ENCODE measurements at places on chromosomes 3 and 15.

- DNase-seq, result no peak
Measured at GRCh38 chr3:186219211-186219638, 110.3 kb upstream of the ETV5 start.

- no peak for DNase-seq
Measured at GRCh38 chr15:68512598-68512997, 66.2 kb upstream of the CORO2B start.

DNA sequence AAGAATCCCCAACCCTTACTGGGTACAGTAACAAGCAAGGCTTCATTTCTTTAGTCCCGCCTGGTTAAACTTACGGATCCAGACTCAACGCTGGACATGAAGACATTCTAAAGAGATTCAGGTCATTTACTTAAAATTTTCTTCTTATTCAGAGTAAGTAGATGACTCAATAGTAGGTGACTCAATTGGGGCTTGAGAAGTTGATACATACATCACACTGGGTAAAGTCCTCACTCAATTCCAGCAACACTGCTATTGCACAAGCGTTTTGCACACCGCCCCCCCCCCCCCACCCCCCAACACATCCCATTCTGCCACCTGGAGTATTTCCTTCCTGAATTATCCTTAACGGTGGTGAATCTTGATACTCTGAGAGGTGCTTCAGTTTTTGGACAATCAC is 610.0 kb downstream of the FOXP1 start:
- DNase-seq, result no peak

DNA sequence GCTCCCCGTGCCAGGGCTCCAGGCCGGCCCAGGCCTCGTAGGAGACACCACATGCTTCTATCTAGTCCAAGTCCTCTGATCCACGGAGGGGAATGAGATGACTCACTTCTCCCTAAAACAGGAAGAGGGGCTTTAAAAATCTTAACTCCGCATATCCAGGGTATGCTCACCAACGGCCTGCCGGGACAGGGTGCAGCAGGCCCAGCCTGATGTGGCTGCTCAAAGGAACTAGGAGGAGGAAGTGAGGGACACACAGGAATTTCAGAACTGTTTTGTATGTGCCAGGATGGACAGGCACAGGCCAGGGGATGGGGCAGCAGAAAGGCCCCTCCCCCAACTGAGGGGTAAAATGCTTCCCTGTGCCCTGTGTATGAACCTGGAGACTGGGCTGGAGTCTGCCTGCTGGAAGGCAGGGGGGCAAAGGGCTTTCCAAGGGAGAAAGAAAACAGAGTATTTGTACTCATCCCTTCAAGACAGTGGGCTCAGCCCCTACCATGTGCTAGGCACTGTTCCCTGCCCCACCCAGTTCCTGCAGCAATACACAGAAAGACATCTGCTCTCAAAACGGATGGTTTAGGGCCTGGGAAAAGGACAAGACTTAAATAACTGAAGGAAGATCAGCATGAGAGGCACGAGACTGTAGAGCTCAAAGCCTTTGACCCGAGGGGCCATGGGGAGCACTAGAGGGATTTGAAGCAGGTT is 22.1 kb downstream of the CHDH start:
- no peak for DNase-seq

DNA sequence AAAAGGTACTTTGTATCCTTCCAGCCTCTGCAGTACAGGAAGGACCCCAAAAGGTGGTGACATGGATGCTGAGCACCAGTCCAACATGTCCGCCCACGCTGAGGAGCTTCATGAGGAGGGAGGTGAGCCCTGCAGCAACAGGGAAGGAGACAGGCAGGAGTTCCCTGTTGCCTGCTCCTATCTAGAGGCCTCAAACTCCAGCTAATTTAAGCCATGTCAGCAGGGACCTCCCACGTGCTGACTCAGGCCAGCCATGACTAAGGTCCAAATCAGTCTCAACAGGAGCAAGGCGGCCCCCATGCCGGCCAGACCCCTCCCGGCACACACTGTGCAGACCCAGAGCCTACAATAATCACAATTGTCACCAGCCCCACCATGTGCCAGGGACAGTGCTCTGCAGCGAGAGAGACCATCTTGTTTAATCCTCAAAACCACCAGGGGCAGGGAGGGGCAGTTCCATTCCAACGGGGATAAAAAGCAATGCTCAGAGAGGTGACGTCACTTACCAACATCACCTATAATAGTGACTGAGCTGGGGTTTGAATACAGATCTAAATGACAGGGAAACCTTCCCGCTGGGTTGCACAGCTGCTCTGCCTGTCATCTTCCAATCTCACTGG is 54.5 kb upstream of the GATA2 start:
- no peak for DNase-seq

GRCh38 chr3:147113293-147114044 is 292.9 kb downstream of the ZIC4 start:
- no peak for DNase-seq

GRCh38 chr15:41659855-41660234 is 360 bp upstream of the MGA start:
- no peak for DNase-seq

GRCh38 chr15:87741350-87741749 is 515.2 kb downstream of the NTRK3 start:
- no peak for DNase-seq

GRCh38 chr3:80368616-80369015 is 600.8 kb upstream of the ROBO1 start:
- no peak for DNase-seq

- DNase-seq, result no peak
Measured at GRCh38 chr3:115098354-115099073, 48.6 kb downstream of the ZBTB20 start.

GRCh38 chr3:121436641-121437040 is 109.1 kb downstream of the POLQ start:
- DNase-seq, result no peak

- no peak for DNase-seq
Measured at GRCh38 chr3:14480207-14481017, 59.7 kb downstream of the GRIP2 start.

GRCh38 chr3:157810924-157811718 is 295.1 kb downstream of the SHOX2 start:
- no peak for DNase-seq

- DNase-seq, result no peak
Measured at GRCh38 chr3:32815841-32816438, 1.9 kb upstream of the TRIM71 start.

DNA sequence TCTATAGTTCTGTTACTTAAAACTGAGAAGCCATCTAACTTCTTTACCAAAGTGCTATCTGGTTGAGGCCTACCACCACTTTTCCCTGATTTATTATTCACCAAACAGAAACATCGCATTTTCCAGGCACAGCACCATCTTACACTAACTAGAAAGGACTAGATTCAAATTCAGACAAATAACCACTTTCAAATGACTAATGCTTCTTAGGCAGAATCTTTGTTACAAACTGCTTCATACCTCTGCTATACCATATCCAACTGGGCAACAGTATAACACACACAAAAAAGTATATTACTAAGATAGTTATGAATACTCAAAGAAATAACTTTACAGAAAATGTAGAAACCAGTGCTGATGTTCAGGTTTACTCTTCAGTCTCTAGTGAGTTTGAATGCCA is 16.6 kb downstream of the DLG1 start:
- no peak for DNase-seq

GRCh38 chr15:46322753-46323152 is 687.9 kb downstream of the SQOR start:
- DNase-seq, result no peak

DNA sequence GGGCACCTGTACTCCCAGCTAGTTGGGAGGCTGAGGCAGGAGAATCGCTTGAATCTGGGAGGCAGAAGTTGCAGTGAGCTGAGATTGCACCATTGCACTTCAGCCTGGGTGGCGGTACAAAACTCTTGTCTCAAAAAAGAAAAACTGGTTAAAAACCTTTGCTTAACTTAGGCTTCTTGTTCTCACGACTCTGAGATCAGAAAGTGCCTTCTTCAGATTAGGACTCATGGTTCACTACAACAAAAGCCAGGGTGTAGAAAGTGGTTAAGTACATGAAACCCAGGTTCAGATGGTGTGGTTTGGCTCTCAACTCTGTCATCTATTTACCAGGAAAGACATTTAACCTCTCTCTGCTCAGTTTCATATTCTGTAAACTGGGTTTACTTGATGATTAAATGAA is 168.4 kb downstream of the TUSC7 start:
- DNase-seq, result no peak

DNA sequence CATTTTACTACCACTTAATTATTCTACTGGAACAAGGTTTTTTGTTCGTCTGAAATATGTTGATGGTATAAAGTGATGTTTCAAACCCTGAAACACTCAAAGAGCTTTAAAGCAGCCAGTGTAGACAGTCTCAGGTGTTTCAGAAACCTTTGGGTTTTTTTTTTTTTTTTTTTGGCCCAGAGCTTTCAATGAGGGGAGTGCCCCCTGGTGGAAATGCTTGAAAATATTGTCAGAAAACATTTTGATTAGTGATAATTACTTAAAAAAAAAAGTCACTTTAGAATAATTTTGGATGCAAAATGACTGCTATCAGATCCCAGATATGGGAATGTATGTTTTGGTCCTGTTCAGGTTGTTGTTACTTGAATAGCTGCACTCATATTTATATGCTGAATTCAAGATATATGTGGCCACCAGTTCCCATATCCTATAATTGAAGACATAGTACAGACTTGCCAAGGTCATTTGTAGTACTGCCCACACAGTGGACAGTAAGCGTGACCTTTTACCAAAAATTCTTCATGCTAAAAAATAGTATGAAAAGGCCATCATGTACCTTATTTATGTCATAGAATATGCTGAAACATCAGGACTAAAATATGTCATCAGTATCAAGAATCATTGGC is 35.9 kb downstream of the SATB1 start:
- peak; percentile 37 for DNase-seq

All from CD4-positive, alpha-beta T cell treated with Interleukin-6 at 100 ng/mL for 8 hours (primary cell).